ENCODE measurements at places on chromosomes 3 and 15.

DNA sequence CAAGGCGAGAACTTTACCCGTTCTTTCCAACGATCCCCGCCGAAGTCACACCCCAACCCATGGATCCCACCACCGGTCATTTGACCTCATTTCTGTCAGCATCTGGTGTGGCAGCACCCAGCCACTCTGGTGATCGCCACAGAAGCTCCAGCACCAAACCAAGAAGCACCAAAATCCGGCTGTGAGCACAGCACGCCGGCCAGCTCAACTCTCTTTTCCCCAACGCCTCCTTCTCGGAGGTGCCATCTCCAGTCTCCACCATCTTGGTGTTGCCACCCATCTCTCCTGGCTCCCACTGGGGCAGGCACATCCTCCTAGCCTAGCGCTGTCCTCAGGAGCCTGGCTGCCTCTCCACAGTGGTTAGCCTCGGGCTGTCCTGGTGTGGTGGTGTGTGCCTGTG, 6.5 kb downstream of the MUC4 start:
- DNase-seq = no peak

GRCh38 chr15:35139822-35140221, 54.7 kb upstream of the NANOGP8 start:
- no peak for DNase-seq

DNA sequence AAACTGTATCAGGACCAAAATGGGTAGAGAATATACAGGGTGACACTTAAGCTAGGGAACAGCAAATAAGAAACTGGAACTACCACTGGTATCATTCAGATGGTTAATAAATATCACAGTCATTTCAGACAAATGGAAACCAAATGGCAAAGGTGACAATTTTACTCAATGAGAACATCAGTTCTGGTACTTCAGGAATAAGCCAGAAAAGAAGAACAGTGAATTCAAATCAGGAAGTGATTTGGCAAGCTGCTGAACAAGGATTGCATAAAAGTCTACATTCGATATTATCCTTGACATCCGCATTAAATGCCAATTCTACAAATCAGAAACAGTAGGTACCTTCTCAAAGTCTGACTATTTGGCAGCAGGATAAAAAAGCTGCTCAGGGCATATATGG, 23.5 kb upstream of the STIMATE start:
- no peak for DNase-seq

- DNase-seq = no peak
Observed at GRCh38 chr15:41215708-41216107, 14.8 kb downstream of the EXD1 start.

GRCh38 chr3:58564456-58565160, 12.6 kb downstream of the FAM107A start:
- peak; percentile 40 for DNase-seq

DNA sequence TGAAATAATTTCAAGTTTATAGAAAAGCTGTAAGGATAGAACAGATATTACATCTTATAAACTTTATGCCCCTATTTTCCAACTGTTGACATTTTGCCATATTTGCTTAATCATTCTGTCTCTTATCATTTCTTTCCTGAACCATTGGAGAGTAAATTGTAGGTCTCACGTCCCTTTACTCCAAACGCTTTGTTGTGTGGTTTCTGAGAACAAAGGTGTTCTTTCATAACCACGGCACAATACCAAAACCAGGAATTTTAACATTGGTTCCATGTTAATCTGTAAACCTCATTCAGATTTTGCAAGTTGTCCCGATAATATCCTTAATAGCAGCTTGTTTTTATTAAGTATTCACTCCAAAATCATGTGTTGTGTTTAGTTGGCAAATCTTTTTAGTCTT, 134.8 kb downstream of the AKAP13 start:
- DNase-seq = no peak

DNA sequence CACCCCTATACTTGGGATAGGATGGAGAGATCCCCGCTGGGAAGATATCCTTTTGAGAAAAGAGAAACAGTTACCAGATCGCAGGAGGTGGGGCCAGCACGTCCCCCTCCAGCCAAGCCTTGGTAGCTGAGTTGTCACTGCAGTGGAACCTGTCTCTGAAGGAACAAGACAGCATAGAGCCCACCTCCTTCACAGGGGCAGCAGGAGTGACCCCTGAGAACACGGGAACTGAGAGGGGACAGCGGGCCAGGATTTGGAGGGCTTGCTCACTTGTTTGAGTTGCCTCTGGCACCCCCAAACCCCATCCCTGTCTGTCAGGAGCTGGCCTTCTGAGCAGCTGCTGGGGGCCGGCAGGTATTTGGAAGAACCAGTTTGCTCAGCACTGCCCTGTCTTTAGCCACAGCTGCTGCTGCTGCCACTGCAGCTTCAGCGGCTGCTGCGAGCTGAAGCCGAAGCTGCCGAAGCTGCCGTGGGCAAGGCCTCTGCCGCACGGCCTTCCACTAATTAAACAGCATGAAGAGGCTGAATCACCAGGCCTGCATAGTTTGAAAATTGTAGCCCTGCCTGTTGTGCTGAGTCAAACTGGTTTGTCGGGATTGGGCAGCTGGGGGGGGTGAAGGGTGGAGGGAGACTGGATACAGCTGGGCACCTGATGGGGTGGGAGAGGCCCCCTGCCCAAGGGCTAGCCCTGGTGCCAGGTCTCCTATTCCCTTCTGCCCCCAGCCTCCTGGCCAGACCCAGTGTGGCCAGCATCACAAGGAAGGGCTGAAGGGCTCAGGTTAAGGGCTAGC, 4.0 kb downstream of the EPHB3 start:
- peak; percentile 15 for DNase-seq

- DNase-seq = no peak
Observed at GRCh38 chr3:168414149-168414548, 318.4 kb upstream of the GOLIM4 start.

GRCh38 chr3:190892395-190892902, 30.0 kb upstream of the GMNC start:
- DNase-seq = no peak

GRCh38 chr3:172799246-172799645, 48.7 kb downstream of the ECT2 start:
- no peak for DNase-seq

GRCh38 chr3:20064387-20064786, 24.1 kb downstream of the KAT2B start:
- DNase-seq = no peak

DNA sequence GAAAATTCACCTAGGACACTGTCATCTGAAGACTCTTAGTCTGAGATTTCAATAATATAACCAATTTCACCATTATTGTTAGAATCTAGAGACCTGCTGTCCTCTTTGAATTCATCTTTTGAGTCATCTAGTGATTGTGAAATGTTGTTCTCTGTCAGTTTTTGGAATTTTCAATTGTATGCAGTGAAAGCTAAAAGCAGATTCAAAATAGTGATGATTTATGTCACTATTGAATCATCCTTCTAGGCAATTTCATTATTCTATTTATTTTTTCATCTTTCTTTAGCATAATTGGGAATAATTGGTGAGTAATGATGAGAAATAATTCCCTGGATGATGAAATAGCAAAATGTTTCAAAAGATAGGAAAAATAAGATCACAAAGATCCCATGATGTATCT, 101.7 kb upstream of the EIF1B start:
- no peak for DNase-seq

DNA sequence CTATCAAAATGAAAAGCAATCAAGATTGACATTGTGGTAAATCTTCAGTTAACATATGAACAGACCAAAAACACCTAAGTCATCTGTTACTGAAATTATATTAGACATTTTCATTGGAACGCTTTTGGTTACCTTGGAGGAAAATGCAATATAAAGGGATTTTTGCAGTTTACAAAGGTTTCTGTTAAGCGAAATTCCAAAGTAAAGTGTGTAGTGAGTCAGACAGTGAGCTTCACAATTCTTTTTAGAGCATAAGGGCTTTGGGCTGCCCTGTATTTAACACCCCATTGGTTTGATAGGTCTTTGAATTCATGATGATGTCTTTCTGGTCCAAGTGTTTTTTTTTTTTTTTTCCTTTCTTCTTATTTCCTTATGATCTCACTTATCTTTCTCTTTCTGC, 462.8 kb downstream of the EDEM1 start:
- no peak for DNase-seq

- no peak for DNase-seq
Observed at GRCh38 chr15:78597583-78597982, 23.2 kb downstream of the CHRNA3 start.

- DNase-seq = no peak
Observed at GRCh38 chr3:158384019-158384418, 187.0 kb upstream of the MLF1 start.

- DNase-seq = no peak
Observed at GRCh38 chr3:50028346-50028745, 60.4 kb upstream of the RBM5 start.

DNA sequence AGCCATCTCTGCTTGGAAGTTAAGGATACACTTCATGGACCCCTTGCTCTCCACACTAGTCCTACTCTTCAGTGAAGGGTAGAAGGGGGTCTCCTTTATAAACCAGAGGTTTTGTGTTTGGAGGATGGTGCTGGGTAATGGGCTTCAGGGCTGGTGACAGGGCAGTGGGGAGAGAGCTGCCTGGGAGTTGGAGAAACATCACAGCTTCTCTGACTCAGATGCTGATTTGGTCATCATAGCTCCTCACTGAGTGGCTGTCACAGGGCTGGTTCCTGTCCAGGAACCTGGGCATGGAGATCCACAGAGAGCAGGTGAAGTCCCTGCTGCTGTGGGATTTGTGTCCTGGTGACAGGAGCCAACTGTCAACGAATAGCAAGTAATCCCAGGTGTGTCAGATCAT, 333.9 kb upstream of the ATP10A start:
- no peak for DNase-seq

GRCh38 chr3:45927881-45928280, 15.4 kb upstream of the CXCR6 start:
- no peak for DNase-seq

DNA sequence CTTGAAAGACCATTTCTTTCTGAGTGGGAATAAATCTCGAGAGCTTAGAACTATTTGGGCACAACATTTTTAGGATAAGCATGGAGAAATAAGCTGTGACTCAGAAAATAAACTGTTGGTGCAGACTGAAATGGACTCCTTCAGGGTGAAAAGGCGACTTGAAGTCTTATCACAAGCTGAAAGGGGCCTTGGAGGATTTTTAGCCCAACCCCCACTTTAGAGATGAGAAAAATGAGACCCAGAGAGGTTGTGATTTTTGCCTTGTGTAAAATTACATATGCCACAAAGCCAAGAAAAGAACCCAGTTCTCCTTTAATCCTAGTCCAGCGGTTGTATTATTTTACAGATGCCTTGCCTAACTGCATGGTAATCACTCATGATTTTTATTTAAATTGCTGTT, 1.5 kb downstream of the ATP1B3 start:
- DNase-seq = no peak

DNA sequence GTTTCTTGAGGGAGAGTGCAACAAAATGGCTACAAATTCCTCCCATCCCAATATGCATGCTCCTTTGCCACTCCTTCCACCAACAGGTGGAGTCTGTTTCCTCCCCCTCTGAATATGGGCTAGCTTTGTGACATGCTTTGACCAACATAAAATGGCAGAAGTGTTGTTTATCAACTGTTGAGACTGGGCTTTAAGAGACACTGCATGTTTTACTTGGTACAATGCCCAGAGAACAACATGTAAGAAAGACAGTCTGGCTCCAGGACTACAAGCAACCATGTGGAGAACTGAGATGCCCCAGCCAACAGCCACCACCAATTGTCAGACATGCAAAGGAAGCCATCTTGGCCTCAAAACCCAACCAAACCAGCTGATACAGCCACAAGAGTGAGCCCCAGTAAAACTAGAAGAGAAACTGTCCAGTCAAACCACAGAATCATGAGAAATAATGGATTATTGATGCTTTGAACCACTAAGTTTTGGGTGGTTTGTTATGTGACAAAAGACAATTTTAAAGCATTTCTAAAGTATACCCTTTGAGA, 40.5 kb downstream of the NUDT16 start:
- DNase-seq = no peak

GRCh38 chr3:45590822-45591546, 3.6 kb upstream of the LIMD1 start:
- DNase-seq = no peak

- no peak for DNase-seq
Observed at GRCh38 chr3:192340031-192340430, 387.3 kb downstream of the FGF12 start.

GRCh38 chr15:40092979-40093869, 15.5 kb downstream of the BMF start:
- DNase-seq = no peak

GRCh38 chr3:133374708-133375402, 25.0 kb upstream of the BFSP2 start:
- no peak for DNase-seq

DNA sequence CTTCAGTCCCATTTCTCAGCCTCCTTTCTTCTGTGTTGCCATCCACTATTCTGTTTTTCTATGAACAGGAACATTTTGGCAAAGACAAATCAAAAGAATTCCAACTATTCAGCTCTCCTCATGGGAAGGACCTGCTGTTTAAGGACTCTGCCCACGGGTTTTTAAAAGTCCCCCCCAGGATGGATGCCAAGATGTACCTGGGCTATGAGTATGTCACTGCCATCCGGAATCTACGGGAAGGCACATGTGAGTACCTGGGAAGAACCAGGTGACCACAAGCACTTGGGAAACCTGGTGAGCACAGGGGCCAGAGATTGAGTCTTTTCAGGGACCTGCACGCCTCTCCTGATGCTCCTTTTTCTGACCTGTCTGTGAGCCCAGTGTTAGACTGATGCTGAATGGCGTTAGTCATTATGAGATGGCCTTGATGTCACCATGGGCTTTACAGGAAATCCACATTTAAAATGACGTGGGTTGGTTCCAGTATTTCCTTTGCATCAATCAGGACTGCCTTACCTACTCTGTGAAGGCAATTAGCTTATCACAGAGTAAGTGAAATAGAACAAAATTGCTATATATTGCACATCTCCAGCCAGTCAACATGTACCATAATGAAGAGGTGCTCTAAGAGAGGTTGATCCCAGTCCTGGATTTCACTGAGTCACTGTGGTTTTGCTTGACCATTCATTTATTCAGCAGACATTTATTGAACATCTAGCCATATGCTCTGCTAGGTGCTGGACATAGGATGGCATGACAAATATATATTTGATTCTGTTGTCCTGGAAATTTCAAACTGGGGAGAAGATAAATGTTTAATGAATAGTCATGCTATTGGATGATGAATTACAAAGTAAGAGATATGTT, 11.7 kb downstream of the TF start:
- DNase-seq = no peak
